Lung (tissue), 17 donors: ENCODE measurements at places on chromosomes 13 and 19. TPM values are rescaled to one million over a fixed set of nuclear protein-coding genes. Genes with fewer than 3 reads are reported as not detected.
A peak's percentile ranks its signal among the peaks of the same experiment; 100 is the strongest.

ZNF66 gene
- 13.2 TPM for total RNA-seq

- no peak overlapping the region for H3K4me3 ChIP-seq
- DNase-seq, result no peak
- H3K36me3 ChIP-seq, result no peaks in the 10 kb centered on the region
- H3K4me1 ChIP-seq, result no peaks in the 10 kb centered on the region
These were observed 5.9 kb upstream of the DCAF15 start for GRCh38 chr19:13946414-13946813.

PINLYP gene
- 6.1 TPM for total RNA-seq

THSD8 gene
- 1.8 TPM for total RNA-seq

ZNF382 gene
- 6.7 TPM for total RNA-seq

- H3K27ac ChIP-seq, result no peak overlapping the region
- no peak overlapping the region for H3K4me3 ChIP-seq
- no peaks in the 10 kb centered on the region for H3K36me3 ChIP-seq
- no peaks in the 10 kb centered on the region for H3K27me3 ChIP-seq
These were observed 19.4 kb downstream of the GPC5 start for GRCh38 chr13:91417660-91418325.

CGB3 gene
- not detected for total RNA-seq

ZNF575 gene
- 2.3 TPM for total RNA-seq

DNA sequence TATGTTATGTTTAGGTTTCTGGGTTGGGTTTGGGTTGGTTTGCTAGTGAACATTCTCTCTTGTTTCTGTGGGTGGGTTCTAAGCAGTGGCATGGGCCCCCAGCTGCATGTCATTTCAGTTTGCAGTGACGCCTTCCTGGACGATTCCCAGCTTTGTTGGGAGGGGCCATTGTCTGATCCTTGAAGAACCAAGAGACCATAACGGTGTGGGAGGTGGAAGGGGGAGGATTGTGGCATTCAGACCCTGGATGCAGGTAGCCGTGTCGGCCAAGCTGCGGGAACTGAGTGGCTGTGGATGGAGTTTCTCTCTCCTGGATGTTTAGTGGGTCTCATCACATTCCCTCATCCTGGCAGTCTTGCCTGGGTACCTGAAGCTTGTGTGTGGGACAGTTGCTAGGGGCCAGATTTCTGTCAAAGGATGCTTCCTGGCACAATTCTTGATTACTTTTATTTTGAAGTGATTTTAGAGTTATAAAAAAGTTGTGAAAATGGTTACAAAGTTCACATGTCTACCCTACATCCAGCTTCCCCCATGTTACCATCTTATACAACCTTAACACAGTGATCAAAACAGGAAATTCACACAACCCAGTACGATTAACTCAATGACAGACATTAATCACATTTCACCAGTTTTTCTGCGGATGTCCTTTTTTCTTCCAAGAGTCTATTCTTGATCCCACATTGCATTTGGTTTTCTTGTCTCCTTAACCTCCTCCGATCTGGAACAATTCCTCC, 123.8 kb downstream of the SIPA1L3 start:
- no peak overlapping the region for H3K4me3 ChIP-seq
- no peaks in the 10 kb centered on the region for H3K4me1 ChIP-seq

PRODH2 gene
- not detected for total RNA-seq

DNA sequence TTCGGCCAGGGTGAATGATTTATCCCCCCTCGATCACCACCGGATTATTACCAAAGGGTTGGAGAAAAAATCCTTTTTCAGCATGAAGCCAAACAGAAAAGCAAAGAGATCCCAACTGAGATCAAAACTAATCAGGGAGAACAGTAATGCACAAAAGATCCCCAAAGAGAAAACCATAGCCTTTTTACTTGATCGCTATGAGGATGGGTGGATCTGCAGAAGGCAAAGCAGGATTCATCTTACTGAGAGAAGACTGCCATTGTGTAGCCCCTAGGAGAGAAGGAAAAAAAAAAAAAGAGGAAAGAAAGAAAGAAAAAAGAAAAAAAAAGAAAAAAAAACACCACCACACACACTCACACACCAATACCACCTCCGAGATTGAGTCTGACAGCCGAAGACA, at the start of gene FGF14:
FGF14 (minus strand) TSS at position 283 of the 400 bp plus-strand sequence.
- peak within 1 kb of the TSS; percentile 24 for H3K4me3 ChIP-seq
- H3K36me3 ChIP-seq, result no peaks in the 10 kb centered on the region
- H3K27ac ChIP-seq, result no peak within 1 kb of the TSS

GRCh38 chr19:41599175-41599966, 23.4 kb downstream of the CEACAM21 start:
- no peak overlapping the region for H3K27ac ChIP-seq
- no peak for DNase-seq
- no peaks in the 10 kb centered on the region for H3K4me1 ChIP-seq
- H3K36me3 ChIP-seq, result no peaks in the 10 kb centered on the region

CCDC70 gene
- total RNA-seq, result not detected
